Amniotic epithelial cell (primary cell): ENCODE measurements at places on chromosomes 2 and 18.

DNA sequence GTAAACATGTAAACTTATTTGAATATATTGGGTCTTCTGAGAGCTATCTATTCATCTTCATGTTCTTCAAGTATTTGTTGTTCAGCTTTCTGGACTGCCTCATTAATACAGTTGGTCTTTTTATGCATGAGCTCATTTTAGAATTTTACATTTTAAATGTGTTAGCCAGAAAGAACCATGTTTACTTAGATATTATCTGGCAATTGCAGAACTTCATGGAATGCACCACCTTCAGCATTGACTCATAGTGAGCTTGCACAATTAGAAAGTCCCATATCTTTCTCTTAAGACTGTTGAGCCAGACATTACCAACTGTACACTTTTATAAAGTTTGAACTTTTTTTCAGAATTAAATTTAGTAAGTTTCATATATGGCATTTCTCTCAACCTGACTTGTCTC lies 536.7 kb downstream of the RIT2 start:
- DNase-seq: no peak

- no peak for DNase-seq
These were observed 91.8 kb downstream of the KLHL29 start for GRCh38 chr2:23476786-23477185.

DNA sequence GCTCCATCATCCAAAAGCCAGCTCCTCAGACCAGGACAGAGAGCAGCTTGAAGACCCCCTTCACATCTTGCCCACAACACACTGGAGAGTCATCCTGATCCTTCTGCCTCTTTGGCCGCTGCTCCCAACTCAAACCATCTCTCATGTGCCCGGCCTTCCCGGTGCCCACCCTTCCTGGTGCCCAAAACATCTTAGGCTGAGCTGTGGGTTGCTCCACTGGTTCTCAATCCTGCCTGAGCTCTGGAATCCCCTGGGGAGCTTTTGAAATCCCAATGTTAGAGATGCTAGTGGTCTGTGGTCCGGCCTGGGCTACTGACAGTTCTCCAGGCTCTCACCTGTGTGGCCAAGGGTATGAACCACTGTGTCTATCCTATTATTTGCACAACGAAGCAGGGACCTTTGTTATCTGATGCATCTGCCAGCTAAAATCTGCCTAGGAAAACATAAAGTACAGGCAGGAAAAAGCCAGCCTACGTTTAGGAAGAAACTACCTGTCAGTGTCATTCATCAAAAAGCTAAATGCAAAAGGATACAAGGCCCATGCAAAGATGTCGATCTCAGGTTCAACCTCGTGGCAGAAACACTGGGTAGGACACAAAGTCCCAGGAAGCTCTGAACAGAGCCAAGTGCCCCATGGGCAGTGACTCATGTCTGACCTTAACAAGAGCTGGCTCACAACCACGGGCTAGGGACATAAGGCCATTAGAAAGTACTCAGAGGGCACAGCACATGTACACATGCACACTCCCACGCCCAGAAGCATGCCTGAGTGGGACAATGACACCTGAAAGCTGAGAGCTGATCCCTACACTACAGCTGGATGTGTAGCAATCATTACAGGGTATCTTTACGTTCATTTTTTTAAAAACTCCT lies 30.8 kb downstream of the TBC1D8 start:
- DNase-seq: peak; percentile 44

DNA sequence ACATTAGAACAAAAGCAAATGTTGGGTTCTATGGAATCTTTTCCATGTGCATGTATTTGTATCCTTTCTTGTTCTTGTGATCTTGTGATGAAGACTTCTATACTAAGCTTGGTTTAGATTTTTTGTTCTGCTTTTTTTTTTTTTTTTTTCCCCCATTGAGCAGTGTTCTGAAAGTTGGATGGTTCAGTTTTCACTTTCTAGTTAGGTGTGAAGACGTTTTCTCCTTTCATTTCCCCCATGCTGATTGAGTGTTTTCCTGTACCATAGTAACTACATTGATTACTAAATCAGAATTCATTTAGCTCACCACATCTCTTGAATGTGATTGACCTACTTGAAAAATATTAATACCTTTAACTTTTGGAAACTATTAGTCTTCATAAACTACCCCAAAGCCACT lies 34.1 kb downstream of the NOP58 start:
- no peak for DNase-seq

DNA sequence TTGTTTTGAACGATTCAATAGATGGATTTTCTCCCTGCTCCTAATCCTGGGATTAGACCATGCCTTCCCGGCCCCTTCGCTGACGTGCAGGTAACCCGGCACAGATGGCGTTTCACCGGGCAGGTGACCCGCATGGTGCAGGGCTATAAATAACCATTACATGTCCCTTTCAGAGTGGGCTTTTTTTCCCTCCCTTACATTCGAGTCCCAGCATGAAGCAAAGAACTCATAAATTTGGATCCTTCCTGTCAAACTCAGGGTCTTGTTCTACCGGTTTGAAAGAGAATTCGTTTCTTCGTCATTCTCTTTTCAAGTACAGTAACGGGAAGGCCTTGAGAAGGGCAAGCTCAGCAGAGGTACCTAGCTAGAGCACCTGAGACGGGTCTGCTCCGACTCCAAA lies 46.1 kb downstream of the EDAR start:
- DNase-seq: no peak

DNA sequence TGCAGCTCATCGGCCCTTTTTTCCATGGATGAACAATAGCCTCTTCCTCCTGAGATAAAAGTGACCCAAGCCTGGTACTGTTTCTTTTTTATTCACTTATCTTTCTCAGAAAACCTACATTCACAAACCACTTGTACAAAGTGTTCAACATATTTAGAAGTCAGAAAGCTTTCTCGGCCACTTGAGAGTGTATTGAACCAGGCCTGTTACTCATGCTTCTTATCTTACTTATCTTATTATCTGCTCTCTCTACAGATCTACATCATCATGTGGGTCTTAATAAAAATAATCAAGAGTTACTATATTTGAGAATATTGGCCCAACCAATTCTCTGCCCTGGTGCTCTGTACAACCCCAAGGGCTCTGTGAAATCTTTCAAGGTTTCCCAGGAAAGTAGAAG lies 242.1 kb downstream of the MREG start:
- DNase-seq: peak; percentile 42

- no peak for DNase-seq
These were observed 23.2 kb upstream of the CABYR start for GRCh38 chr18:24115628-24116027.

DNA sequence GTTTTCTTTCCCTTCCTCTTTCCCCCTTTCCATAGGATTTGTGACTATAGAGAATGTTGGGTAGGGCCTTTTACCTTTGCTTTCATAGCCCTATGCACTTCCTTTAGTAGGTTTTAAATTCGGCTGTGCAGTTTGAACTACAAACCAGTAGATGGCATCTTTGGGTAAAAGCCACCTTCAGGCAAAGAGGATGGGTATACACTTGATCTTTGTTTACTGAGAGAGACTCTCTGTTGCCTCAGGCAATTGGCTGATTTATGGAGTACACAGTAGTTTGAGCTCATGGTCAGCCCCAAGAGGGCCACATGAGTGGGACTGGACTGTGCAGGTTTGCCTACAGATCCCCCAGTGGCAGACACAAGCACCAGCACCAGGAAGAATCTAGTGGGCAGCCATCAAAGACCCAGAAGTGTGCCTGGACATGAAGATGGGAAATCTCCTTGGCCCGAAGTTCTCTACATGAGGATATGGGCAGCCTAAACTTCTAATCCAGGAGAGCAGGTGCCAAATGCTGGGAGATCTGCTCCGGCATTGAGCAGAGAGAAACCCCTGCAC lies 1304.3 kb upstream of the DDX18 start:
- DNase-seq: peak; percentile 1

- DNase-seq: no peak
These were observed 16.9 kb downstream of the TGIF1 start for GRCh38 chr18:3466872-3467271.

DNA sequence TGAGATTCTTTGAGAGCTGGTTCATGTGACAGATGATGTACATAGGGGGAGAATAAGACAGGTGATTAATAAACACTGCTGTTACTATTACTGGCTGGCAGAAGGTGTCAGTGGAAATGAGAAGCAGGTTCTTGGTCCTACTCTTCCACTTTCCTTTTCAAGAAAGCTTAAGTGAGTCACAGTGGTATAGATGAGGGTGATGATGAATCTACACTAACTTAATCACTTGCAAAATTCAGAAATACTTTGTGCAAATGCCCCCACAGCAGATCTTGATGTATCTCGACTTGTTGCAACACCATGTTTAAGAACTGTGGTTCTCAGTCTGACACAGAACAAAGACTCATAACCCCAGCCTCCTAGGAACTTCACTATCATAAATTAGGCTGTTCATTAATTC lies 35.9 kb upstream of the MGAT5 start:
- peak; percentile 93 for DNase-seq

- DNase-seq: peak; percentile 1
These were observed 838.7 kb downstream of the CCDC85A start for GRCh38 chr2:57022496-57022895.

GRCh38 chr2:81196383-81196851 lies 891.9 kb upstream of the LRRTM1 start:
- no peak for DNase-seq

GRCh38 chr18:34493099-34493544 lies 217.0 kb upstream of the DTNA start:
- DNase-seq: peak; percentile 84

- DNase-seq: no peak
These were observed 78.1 kb upstream of the YWHAQ start for GRCh38 chr2:9708683-9709538.

DNA sequence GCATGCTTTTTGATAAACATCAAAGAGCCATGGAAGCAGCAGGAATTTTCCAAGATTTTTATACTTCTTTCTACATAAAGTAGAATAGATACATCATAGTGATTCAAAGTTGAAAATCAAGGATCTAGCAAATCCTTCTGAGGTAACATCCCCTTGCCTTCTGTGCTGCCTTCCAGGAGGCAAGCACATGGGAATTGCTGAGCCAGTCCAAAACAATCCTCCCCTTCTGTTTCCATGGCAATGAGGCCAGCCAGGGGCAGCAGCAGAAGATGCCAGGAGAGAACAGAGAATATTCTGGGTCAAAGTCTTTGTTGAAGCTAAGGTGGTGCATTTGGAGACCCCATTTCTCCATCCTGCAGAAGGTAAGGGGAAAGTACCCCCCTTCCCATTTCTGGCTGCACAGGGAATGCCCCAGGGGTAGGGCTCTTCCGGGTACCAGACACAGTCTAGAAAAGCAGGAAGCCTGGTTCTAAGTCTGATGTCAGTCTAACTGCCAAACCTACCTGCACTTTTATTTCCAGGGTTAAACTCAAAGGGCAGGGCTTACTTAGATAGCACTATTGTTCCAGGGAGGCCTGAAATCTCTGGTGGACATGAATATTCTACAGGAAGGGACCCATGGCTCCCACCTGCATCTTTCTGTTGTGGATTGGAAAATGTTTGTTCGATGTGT lies 22.1 kb downstream of the CENPA start:
- DNase-seq: peak; percentile 53

DNA sequence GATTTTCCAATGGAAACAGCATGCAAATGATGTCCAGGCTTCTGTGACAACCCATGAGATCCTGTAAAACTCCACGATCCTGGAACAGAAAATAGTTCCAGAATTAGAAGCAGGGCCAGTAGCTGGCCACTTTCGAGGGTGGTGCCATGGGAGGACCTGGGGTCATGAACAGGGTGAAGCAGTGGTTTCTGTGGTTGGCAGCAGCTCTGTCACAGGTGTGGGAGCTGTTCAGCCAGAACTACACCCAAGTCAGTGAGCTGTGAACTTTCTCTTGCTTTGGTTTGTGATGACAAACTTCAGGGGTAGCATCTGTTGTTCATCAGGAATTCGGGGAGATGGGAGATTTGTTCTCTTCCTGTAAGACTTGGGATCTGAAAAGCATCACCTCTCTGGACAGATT lies 314.4 kb upstream of the NT5C1B start:
- no peak for DNase-seq

GRCh38 chr2:225002656-225003045 lies 39.6 kb downstream of the DOCK10 start:
- DNase-seq: no peak

DNA sequence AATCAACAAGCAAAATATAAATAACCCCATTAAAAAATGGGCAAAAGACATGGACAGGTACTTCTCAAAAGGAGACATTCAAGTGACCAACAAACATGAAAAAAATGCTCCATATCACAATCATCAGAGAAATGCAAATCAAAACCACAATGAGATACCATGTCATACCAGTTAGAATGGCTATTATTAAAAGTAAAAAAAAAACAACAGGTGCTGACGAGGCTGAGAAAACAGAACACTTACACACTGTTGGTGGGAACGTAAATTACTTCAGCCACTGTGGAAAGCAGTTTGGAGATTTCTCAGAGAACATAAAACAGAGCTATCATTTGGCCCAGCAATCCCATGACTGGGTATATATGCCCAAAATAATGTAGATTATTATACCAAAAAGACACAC lies 69.1 kb downstream of the CWC22 start:
- DNase-seq: no peak

DNA sequence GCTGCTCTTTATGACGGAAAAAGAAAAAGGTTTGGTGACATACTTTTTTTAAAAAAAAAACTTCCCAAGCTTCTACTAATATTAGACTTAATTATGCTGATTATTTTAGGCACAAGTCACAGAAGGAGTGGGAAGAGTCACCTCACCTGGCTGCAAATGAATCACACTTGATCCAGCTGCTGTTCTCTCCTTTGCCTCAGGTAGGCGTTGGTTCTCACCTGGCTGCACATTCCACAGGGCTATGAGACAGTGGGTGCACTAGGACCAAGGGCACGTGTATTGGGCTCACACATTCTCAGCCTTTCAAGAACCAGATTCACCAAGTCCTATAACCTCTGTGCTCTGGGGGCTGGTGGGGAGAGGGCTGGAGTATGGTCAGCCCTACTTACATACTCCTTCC lies 93.3 kb downstream of the TGFA start:
- DNase-seq: no peak

- no peak for DNase-seq
These were observed 216.1 kb downstream of the ZNF804A start for GRCh38 chr2:184814421-184814820.

- DNase-seq: no peak
These were observed 36.4 kb upstream of the GCG start for GRCh38 chr2:162188451-162188850.

DNA sequence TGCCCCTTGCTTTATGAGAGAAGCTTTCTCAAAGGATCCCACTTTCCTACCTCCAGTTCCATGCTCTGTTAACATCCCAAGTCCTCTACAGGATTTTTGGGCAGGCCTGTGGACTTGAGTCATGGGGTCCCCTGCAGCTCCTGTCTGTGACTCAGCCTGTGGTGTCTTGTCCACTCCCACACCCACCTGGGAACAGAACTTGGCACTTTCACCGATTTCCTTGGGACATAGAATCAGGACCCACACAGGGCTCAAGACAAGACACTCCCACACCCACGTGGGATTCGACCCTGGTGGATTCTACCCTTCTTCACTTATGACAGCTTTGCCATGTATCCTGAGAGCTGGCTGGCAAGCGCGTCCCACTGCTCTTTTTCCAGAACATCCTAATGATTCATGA lies 30.7 kb upstream of the HDAC4 start:
- DNase-seq: no peak

- no peak for DNase-seq
These were observed 326.8 kb downstream of the AKAIN1 start for GRCh38 chr18:4870177-4870773.

GRCh38 chr2:175161-175786 lies 88.6 kb downstream of the SH3YL1 start:
- DNase-seq: no peak
